ENCODE measurements at places on chromosomes 11 and 22. TPM values are rescaled to one million over a fixed set of nuclear protein-coding genes. Genes with fewer than 3 reads are reported as not detected.

DNA sequence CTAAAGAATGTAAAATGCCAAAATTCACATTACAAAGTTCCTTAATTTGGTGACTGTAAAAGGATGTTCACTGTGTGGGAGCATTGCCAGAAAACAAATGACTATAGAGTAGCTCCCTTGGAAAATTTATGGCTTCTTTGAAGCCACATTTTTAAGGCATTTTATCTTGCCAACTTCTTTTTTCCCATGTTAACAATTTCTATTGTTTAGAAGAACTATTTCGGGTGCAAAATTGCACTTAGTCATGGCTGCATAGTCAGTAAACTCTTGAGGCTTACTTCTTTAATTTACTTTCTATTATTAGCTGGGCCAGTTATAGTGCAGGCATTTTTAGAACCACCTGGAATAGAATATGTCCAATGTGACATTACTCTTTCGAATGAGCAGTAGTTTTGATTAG lies 515.3 kb downstream of the JRKL start:
- H3K27ac ChIP-seq, result no peak overlapping the region
- no peaks in the 10 kb centered on the region for H3K27me3 ChIP-seq
- peaks cover 14% of the 10 kb centered on the region for H3K4me1 ChIP-seq
- DNase-seq, result no peak
- H3K4me3 ChIP-seq, result no peak overlapping the region
- peaks cover 2% of the 10 kb centered on the region for H3K36me3 ChIP-seq

DNA sequence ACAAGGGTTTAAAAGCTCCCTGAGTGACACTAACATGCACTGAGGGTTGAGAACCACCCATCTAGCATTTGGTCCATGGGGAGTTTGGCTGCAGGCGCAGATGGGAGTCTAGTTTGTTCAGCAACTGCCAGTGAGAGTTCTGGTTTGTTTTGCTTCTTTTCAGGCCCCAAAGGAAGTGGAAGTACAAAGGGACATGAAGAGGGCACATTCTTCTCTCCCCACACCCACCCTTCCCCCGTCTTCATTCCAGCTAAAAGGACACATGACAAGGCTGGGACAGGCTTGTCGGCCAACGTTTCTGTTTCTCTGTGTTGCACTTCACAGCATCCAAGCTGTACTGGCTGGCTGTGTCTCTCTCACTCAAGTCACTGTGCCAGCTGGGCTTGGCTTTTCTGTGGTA lies 8.2 kb upstream of the ENDOD1 start:
- H3K4me1 ChIP-seq, result peaks cover 8% of the 10 kb centered on the region
- no peak overlapping the region for H3K4me3 ChIP-seq
- H3K36me3 ChIP-seq, result no peaks in the 10 kb centered on the region
- H3K27me3 ChIP-seq, result no peaks in the 10 kb centered on the region
- H3K27ac ChIP-seq, result no peak overlapping the region

- H3K27me3 ChIP-seq, result no peaks in the 10 kb centered on the region
- H3K36me3 ChIP-seq, result peaks cover 17% of the 10 kb centered on the region
- no peak for DNase-seq
- peaks cover 9% of the 10 kb centered on the region for H3K4me1 ChIP-seq
These were observed 15.7 kb upstream of the ADSL start for GRCh38 chr22:40330615-40331014.

GRCh38 chr22:36385491-36386350 lies 2.0 kb downstream of the MYH9 start:
- no peaks in the 10 kb centered on the region for H3K27me3 ChIP-seq
- H3K4me1 ChIP-seq, result peaks cover 37% of the 10 kb centered on the region
- no peak for DNase-seq
- peak overlapping the region; percentile 98 for H3K27ac ChIP-seq
- peak overlapping the region; percentile 91 for H3K4me3 ChIP-seq

DNA sequence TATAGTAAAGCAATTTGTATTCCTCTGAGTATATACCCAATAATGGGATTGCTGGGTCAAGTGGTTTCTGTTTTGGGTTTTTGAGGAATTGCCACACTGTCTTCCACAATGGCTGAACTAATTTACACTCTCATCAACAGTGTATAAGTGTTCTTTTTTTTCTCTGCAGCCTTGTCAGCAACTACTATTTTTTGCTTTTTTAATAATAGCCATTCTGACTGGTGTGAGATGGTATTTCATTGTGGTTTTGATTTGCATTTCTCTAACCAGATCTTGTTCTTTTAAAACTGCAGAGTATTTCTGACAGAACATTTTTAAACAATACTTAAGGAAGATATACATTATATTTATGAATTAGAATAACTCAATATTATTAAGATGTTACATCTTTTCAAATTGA lies 1140.5 kb upstream of the CNTN5 start:
- DNase-seq, result no peak
- H3K36me3 ChIP-seq, result peaks cover 4% of the 10 kb centered on the region
- H3K27ac ChIP-seq, result no peak overlapping the region

GRCh38 chr22:25880524-25880923 lies 138.5 kb downstream of the MYO18B start:
- peaks cover 65% of the 10 kb centered on the region for H3K27me3 ChIP-seq
- H3K4me3 ChIP-seq, result no peak overlapping the region
- no peak for DNase-seq
- H3K36me3 ChIP-seq, result no peaks in the 10 kb centered on the region

- DNase-seq, result no peak
- no peak overlapping the region for H3K4me3 ChIP-seq
- H3K27me3 ChIP-seq, result no peaks in the 10 kb centered on the region
- peaks cover 21% of the 10 kb centered on the region for H3K4me1 ChIP-seq
These were observed 331.8 kb upstream of the B3GAT1 start for GRCh38 chr11:134743820-134744195.

Gene PLCB3
- total RNA-seq, result 35.7 TPM

Gene MUC5AC
- not detected for total RNA-seq

Gene B4GAT1
- total RNA-seq, result 29.5 TPM

Gene MAP6
- 1.2 TPM for total RNA-seq

Gene MYOD1
- total RNA-seq, result not detected

Gene MGAT3
- total RNA-seq, result 45.3 TPM

Gene IL18
- 0.29 TPM for total RNA-seq
